Activated CD4-positive, alpha-beta T cell treated with anti-CD3 and anti-CD28 coated beads for 4 hours (primary cell): ENCODE measurements at places on chromosomes 3 and 15.

- DNase-seq = no peak
Measured at GRCh38 chr15:94297558-94297957, 66.2 kb downstream of the MCTP2 start.

GRCh38 chr15:55683376-55683775, 59.6 kb downstream of the PRTG start:
- DNase-seq = no peak

- DNase-seq = no peak
Measured at GRCh38 chr15:70400766-70401541, 303.2 kb upstream of the TLE3 start.

DNA sequence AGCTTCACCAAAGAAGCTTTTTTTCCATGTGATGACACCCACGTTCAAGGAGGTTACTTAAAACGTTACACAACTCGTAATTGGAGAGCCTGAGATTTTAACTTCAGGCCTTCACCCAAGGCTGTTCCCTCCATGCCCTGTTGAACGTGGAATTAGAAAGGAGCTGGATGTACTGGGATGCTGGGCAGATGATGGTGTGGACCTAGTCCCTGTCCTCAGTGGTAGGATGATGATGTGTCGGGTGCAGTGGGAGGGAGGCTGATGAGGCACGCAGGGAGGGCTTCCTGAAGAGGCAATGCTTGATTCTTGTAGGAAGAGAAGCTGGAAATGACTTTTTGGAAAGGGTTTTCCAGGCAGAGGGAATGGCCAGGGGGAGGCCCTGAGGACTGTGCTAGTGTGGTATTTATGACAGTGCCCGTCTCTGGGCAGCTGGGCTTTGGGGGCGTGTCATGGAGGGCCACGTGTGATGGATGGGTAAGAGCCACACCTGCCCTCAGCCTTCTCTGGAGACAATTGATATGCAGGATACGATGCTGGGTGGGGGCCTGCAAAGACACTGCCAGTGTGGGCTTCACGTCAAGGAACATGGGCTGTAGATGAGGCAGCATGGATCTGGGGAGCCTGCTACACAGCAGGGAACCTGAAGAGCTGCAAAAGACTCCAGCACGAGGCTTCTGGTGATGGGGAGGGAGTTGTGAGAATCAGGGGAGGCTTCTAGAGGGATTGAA, 15.3 kb downstream of the SYNM start:
- no peak for DNase-seq

- DNase-seq = no peak
Measured at GRCh38 chr3:46466871-46467403, 2.2 kb upstream of the LTF start.

DNA sequence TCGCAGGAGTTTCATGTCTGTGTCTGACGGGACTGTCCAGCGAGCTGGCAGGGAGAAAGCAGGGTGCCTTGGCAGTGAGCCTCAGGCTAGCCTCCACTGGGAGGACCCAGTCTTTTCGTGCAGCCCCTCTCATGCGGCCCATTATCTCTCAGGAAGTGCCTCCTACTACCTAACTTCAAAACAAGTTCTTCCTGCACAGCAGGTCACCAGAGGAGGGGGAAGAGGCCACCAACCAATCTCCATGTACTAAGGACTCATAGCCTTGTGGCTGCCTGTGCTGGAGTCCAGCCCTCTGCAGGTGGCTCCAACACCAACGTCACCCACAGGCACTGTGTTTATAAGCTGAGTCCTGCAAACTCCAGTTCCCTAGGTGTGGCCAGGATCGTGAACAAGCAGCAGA, 4.8 kb downstream of the VIPR1 start:
- no peak for DNase-seq

DNA sequence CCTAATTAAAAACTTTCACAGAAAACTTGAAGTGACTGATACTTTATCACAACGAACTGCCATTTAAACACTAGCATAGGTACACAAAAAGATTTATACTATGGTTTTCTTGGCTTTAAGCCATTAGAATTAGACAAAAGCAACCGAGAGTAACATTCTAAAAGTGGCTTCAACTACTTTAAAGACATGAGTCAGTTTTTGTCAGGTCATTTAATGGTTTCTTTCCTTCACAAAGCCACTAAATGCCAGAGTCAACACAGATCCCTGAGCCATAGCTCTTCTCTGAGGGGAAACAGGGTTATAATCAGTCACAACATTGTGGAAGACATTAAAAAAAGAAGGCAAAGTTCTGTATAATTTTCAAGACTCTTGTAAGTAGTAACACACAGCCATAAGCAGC, 54.6 kb downstream of the CAPN3 start:
- no peak for DNase-seq

DNA sequence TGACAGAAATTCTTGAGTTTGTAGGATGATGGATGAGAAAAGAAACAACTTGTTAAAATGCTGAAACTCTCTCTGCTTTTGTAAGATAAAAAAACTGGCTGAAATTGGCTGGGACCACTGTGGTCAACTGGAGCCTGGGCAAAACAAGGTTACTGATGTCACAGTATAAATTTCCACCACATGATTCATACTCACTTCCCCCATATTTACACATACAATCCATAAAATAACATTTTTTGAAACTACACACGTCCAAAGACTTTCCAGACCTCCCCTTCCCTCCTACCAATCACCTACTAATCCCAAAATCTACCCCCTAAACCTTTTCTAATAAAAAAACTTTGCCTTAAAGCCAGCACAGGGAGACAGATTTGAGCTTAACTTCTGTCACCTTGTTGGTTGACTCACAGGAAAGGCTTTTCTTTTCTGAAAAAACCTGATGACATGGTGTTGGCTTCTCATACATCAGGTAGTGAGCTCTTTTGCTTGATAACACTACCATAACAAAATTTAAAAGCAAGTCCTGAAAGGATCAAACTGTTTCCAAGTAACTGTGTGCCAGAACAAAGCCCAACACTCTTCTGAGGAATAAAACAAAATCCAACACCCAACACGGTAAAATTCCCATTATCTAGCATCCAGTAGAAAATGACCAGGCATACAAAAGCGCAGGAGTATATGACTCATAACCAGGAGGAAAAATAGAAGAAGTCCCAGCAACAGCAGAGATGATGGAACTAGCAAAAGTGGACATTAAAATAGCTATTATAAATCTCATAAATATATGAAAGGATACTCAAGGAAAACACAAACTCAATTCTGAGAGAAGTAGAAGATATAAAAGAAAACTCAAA, 87.3 kb upstream of the SNRK start:
- no peak for DNase-seq

DNA sequence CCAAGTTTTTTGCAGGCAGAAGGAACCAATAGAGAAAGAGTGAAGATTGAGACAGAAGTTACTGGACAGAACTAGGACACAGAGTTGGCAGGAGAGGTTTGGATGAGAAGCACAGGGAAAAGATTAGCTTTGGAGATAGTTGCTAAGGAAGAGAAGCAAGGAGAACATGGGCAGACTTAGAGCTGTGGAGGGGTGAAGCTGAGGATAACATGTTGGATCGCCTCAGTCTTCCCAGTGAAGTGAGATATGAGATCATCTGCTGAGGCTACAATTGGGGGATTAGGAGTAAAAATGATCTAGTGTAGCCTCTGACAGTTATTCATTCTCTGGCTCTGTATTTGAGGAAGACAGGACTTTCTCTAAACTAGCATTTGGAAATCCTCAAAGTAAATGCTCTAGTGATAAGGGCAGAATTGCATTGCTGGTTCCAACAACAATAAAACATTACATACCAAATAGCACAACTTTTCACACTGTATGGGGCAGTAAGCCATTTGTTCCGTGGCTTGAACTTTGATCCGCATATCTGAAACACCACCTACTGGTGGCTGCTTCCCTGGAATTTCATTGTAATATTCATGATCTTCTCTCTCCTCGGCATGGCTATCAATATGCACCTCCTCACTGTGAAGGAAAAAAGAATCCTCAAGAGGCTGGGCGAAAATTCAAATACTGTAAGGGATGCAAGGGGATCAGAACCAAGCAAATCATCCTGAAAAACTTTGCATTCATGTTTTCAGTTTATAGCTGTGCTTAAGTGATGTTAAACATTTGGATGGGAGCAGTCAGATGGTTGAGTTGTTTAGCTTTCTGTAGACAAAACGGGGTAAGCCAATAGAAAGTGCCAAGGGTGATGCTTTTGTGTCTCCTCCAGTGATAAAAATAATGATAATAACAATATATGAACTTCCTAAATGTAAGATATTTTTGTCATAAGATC, 22.2 kb upstream of the EID1 start:
- no peak for DNase-seq

DNA sequence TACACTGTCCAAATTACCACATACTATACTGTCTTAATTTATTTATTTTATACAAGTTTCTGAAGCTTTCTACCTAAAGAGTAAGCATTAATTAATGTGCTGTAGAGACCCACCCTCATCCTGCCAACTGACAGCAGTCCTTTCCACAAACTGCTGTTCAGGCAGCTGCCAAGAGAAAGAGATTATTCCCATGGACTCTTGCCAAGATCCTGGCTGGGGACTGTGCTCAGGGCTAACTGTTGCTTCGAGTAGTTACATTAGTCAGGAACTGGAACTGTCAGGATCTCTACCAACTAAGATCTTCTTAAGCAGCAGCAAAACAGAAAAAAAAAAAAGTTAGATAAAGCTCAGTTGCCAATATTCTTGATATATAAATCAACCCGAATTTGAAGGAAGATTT, 398.8 kb downstream of the MECOM start:
- DNase-seq = no peak

DNA sequence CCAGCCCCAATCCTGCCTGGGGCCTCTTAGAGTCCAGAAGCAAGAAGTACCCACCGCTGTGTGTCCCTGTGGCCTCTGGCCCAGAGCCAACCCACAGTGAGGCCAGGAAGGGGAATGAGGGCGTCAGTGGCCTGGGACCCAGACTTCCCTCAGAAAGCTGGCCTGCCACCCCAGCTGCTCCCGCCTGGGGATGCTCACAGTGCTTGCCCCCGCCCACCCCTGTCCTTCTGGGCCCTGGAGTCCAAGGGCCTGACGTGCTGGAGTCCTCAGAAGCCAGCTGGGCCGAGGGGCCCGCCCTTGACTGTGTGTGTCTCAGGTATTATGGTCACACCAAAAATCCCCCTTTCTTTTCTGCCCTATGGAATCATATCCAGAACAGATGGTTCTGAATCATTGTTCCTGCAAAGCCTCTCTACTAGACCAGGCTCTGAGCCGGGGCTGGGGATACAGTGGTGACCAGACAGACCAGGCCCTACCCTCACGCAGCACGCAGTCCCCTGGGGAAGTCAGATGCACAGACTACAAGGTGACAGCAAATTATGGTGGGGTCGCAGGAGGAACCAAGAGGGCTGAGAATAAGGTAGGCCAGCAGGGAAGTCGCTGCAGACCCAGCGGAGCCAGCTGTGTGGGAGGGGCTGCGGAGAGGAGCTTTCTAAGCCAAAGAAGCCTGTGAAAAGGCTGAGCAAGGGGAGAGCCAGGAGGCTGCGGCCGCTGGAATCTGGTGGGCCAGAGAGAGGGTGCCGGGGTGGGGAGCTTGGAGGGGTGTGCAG, 99.1 kb downstream of the VGLL4 start:
- DNase-seq = no peak

DNA sequence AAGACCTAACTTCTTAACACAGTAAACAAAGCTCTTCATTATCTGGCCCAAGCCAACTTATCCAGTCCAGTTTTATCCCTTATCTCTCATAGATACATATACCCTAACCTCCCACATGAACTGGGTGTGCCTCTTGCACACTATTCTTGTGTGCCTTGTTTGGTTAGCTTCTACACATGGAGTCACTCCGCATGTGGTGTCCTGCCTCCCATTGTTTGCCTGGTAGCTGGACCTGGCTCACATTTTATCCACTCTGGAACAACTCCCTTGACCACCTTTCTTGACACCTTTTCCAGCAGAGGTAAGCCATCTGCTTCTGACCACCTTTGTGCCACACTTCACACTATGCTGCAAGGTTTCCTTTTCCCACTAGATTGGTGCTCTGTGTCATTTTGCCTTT, 15.2 kb downstream of the TIPARP start:
- DNase-seq = no peak

- DNase-seq = no peak
Measured at GRCh38 chr3:12556314-12556689, 585 bp upstream of the MKRN2 start.

GRCh38 chr3:183933160-183933559, 48.5 kb upstream of the PARL start:
- no peak for DNase-seq

GRCh38 chr3:146502887-146503460, 33.6 kb upstream of the PLSCR2 start:
- DNase-seq = no peak

DNA sequence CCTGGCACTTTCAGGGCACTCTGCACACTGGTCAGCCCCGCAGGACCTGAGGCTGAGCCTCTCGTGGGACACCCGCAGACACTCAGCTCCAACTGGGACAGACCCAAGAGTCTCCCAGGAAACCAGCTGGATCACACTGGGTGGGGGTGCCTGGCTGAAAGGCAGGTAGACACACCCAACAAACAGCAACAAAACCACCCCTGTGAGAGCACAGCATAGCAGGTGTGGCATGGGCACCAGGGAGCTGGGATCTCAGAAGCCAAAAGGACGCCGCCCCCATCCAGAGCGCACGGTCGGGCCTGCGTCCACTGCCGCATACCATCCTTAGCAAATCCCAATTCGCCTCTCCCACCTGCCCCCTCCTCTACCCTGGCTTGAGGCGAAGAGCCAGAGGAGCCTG, 154.2 kb upstream of the LINGO1 start:
- DNase-seq = no peak

GRCh38 chr3:37836589-37836988, 25.1 kb upstream of the CTDSPL start:
- no peak for DNase-seq

- DNase-seq = no peak
Measured at GRCh38 chr3:58210761-58211460, at the start of gene DNASE1L3. Gene DNASE1L3, minus strand, starts transcription at chr3:58210972. Its CDS starts 66 bp downstream, at chr3:58210906.

- no peak for DNase-seq
Measured at GRCh38 chr3:112297714-112298113, 3.7 kb upstream of the SLC9C1 start.

GRCh38 chr15:66789029-66790025, 87.3 kb downstream of the SMAD6 start:
- DNase-seq = no peak

DNA sequence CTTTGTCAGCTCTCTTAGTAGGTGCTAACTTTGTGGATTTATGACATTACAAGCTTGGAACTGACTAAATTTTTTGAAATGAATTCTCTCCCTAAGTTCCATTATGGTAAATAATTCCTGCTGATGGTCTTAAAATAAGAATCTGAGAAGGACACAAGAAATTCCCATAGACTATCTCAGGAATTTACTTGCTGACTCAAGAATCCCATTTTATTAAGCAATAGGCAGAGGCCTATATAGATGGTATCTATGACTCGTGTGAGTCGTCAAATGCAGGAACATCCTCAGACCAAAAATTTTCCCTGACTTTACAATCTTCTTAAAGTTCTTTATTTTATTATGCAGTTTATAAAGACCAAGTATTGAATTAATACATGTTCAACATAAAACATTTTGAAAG, 30.7 kb upstream of the CBLB start:
- DNase-seq = no peak

- DNase-seq = no peak
Measured at GRCh38 chr15:90191794-90192509, 9.2 kb upstream of the SEMA4B start.

GRCh38 chr3:24968036-24968435, 460.0 kb upstream of the RARB start:
- DNase-seq = no peak

- no peak for DNase-seq
Measured at GRCh38 chr3:88434001-88434400, 284.2 kb downstream of the C3orf38 start.
